Left lobe of liver (tissue), 2 donors: ENCODE measurements at places on chromosomes 1 and 21.

DNA sequence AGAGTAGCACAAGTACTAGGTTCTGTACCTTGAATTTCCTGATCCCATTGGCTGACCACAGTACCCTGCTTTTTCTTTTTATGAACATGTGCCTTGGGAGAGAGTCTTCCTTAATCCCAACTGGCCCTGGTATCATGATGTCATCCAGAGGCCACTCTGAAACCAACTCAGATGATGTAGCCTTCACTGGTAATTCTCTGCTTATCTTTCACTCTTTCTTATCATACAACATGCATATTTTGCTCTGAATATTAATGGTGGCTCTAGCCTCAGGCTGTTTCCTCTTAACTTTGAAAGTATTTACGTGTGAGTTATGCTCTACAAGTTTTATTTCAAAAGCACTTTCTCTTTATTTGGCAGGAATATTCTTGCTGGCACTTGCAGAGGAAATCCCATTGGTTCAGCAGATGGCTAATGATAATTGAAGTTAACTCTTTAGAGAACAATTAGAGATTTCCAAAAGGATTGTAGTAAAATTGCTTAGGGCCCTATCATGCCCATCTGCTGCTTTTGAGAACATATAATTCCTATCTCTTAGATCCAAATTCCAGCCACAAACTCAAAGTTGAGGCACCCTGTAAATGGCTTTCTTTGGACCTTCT is 86.1 kb downstream of the PTGER3 start:
- DNase-seq: no peak

- DNase-seq: no peak
Observed at GRCh38 chr1:201430776-201431175, 9.2 kb upstream of the TNNI1 start.

DNA sequence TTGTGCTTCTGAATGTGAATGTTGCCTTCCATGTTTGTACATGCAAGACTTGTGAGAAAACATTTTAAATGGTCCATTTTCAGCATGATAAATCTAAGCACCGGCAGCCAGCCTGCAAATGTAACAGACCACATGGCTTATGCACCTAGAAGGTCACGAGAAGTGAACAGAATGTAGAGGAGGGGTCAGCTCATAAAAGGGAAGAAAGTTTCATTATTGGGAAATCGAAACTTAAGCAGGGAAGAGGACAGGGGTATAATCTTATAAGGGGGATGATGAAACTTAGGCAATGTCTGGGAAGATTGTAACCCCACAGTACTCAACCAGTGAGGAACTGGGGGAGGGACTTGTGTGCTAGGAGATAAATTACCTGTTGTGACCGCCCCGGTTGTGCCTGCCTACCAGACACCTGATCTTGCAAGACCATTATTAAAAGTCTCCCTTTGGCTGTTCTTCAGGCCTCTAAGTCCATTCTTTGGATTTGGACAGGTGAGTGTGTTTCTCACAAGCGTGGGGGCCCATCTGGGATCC is 37.7 kb upstream of the VN1R5 start:
- no peak for DNase-seq

GRCh38 chr21:39010629-39011404 is 172.4 kb downstream of the PSMG1 start:
- no peak for DNase-seq

GRCh38 chr1:205440476-205441317 is 15.1 kb downstream of the BLACAT1 start:
- no peak for DNase-seq
